ENCODE measurements at places on chromosomes 13 and 19.
A peak's percentile ranks its signal among the peaks of the same experiment; 100 is the strongest.

- peak; percentile 73 for DNase-seq
Measured at GRCh38 chr13:20570517-20570916, 3.6 kb downstream of the IFT88 start.

GRCh38 chr19:5480427-5480836 lies 25.2 kb downstream of the ZNRF4 start:
- no peak for DNase-seq

GRCh38 chr19:32676895-32677359 lies 1.3 kb downstream of the RGS9BP start:
- DNase-seq = no peak

GRCh38 chr19:12788682-12789097 lies 2.6 kb upstream of the JUNB start:
- peak; percentile 77 for DNase-seq

GRCh38 chr13:89455741-89456140 lies 1784.6 kb downstream of the SLITRK5 start:
- no peak for DNase-seq

DNA sequence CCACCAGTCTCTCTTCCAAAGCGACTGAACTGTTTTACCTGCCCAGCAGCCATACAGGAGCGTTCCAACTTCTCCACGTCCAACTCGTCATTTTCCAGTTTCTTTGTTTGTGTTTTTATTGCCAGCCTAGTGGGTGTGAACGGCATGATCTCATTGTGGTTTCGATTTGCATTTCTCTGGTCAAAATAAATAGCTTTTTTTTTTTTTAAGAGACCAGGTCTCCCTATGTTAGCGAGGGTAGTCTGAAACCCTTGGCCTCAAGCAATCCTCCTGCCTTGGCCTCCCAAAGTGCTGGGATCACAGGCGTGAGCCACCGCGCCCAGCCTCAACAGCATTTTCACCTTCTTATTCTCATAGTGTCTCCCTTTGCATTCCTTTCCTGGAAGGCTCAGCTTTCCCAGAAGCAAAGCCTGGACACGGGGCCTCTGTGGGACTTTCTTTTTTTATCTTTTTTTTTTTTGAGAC lies 4.2 kb upstream of the JSRP1 start:
- no peak for DNase-seq

- DNase-seq = no peak
Measured at GRCh38 chr13:48648446-48648845, 5.3 kb upstream of the CYSLTR2 start.

GRCh38 chr13:109163037-109163379 lies 533.6 kb downstream of the MYO16 start:
- DNase-seq = no peak

GRCh38 chr19:50967929-50968715 lies 1.3 kb downstream of the KLK6 start:
- no peak for DNase-seq

DNA sequence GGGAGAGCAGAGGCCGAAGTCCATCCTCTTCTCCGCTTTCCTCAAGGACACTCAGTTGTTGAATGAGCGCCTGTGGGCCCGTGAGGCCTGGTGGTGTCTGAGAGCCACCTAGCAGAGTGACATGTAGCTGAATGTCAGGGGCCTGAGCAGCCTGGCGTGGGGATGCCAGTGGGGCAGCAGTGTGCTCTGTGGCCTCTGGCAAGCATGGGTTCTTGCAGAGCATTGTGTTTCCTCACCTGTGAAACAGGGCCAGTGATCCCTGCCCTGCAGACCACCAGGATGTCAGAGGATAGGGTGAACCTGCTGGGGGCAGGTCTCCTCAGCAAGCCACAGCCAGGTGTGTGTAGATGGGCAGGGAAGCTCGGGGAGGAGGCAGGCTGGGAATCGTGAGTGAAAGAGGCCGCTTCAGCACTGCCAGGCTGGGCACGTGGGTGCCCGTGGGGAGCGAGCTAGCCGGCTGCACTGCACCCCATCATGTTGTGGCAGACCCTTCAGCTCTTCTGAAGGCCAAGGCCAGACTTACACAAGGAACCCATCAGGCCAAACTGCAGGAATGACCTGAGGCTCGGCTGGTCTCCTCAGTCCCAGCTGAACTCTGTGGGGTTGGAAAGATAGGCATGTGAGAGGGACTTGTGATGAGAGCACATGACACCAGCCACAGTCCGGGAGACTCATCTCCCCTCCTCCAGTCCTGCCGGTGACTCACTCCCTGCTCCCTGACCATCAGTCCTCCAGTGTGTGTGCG lies 5.0 kb downstream of the PPP1R37 start:
- DNase-seq = peak; percentile 87

DNA sequence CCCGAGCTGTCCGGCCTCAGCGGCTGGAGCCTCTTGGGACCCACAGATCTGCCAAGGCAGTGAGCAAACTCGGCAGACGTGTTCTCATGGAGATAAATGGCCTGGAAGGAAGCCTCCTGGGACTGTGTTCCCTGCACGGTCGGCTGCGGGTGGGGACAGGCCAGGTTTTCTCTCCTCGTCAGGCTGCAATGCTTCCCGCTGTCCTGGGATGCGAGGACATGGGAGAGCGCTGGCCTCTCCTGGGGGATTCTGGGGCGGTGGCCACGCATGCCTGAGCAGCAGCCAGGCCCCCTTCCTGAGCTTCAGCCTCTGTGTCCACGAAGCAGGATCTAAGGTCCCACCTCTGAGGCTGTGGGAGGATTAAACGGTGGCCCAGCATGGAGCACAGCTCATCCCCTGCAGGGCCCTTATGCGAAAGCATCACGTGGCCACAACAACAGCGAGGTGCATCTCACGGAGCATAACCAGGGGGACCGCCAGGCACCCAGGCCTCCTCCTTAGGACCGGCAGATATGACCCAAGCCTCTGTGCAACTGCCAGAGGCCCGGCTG lies 21.2 kb upstream of the C13orf46 start:
- no peak for DNase-seq

DNA sequence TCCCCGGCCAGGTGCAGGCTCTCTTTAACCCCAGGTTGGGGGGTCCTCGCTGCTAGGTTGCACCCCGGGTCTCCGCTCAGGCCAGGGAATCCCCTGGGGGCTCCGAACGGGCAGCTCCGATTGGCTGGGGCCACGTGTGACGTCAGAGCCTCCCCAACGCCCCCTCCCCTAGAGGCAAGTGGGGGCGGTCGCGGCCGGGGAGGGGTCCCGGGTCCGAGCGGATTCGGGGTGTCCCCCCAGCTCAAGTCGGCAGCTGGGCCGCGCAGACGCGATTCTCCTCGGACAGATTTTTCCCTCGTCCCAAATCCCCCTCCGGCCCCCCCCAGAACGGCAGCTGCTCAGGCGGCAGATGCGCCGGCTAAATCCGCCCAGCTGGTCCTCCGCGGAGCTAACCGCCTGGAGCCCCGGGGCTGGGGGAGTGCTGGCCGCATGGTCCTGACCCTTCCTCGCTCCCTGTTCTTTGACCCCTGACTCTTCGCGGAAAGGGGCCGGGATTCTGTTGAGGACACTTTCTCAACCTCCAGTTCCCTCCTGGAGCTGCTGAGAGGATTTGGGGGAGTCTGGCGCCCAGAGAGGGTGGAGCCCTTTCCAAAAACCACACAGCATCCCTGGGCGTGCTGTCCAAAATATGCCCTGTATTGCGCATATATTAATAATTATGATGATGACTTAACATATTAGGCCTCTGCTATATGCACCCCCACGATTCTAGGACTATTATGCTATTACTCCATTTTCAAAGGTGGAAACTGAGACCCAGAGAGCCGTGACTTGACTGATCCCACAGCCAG lies 25.4 kb upstream of the SEMA6B start:
- DNase-seq = no peak

DNA sequence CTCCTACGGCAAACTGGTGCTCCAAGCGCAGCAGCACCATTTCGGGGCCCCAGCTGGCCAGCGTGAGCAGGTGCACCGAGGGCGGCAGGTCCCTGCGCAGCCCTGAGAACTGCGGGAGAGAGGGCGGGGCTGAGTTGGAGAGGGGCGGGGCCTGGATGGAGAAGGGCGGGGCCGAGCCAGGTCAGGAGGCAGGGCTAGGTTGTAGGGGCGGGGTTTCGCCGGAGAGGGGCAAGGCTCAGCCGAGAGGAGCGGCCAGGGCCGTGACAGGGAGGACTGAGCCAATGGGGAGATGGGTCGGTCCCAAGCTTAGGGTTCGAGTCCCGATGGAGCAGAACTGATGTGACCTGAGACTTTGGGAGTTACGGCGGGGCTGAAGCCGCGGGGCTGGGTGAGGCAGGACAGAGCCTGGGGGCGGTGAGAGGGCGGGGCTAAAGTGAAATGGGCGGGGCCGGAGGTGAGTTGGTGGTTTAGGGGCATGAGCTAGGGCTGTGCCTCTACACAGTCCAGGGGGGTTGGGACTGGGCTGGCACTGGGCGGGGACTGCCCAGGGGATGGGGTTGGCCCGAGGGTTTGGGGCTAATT lies 19.0 kb downstream of the MAN2B1 start:
- peak; percentile 24 for DNase-seq

DNA sequence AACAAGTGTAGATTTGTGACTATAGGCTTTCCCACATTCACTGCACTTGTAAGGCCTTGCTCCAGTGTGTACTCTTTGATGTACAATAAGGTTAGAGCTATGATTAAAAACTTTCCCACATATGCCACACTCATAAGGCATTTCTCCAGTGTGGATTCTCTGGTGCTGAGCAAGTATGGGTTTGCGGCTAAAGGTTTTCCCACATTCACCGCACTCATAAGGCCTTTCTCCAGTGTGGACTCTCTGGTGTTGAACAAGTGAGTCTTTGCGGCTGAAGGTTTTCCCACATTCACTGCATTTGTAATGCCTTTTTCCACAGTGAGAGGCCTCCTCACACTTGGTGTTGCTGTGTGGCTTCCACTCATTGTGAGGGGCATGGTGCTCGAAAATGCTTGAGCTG lies 3.7 kb downstream of the ZNF772 start:
- DNase-seq = peak; percentile 11

- no peak for DNase-seq
Measured at GRCh38 chr19:8397271-8397670, 7.1 kb downstream of the RAB11B start.

- DNase-seq = peak; percentile 3
Measured at GRCh38 chr13:67366533-67366932, 136.4 kb upstream of the PCDH9 start.

DNA sequence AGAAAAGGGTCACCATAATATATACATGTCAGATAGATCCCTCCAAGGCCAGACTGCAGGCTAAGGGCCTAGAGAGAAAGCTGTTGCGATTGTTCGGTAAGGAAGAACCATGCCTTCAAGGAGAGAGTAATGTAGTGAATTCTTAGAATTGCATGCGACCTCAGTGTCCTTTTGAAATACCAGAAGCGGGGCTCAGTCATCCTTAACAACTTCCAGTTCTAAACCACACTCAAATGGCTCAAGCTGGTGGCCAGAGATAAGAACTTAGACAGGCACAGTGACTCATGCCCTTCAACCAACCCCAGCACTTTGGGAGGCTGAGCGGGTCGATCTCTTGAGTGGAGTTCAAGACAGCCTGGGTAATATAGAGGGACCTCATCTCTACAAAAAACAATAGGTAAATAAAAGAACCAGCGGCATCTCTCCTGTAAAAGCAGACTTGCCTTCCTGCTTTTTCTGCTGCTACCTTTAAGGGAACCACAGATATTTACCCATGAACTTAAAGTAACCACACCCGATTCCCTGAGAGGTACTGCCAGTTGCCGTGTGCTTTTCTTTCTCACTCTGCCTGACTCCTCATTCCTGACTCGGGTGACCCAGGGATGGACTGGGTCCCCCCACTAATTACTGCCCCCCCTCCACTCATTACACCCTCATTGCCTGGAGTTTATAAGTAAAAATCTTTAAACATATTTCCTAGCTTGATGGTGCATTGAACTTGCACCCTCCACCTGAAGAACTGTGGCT lies 15.4 kb upstream of the SIGLEC6 start:
- no peak for DNase-seq

DNA sequence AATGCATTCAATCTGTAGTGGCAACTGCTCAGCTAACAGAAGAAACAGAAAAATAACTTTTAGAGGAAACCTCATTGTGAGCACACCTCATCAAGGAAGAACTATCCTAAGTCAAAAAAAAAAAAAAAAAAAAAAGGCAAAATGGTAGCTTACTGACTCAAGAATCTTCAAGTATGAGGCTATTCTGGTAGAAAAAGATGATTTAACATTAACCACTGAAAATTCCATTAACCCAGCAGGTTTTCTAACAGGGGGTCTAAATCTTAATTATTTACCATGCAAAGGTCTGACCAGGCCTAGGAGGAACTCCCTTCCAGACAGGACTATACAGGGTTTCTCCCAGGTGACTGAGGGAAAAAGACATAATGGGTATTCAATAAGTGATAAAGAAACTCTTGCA lies 28.4 kb upstream of the ZNF83 start:
- DNase-seq = no peak

DNA sequence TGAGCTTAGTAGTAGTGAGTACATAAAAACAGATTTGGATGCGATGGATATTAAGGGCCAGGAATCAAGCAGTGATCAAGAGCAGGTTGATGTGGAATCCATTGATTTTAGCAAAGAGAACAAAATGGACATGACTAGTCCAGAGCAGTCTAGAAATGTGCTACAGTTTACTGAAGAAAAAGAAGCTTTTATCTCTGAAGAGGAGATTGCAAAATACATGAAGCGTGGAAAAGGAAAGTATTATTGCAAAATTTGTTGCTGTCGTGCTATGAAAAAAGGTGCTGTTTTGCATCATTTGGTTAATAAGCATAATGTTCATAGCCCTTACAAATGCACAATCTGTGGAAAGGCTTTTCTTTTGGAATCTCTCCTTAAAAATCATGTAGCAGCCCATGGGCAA lies 11.4 kb downstream of the CHAMP1 start:
- DNase-seq = no peak

- peak; percentile 92 for DNase-seq
Measured at GRCh38 chr13:73273745-73274144, 214.9 kb downstream of the KLF5 start.

GRCh38 chr13:52785739-52786138 lies 46.1 kb upstream of the CNMD start:
- DNase-seq = no peak

DNA sequence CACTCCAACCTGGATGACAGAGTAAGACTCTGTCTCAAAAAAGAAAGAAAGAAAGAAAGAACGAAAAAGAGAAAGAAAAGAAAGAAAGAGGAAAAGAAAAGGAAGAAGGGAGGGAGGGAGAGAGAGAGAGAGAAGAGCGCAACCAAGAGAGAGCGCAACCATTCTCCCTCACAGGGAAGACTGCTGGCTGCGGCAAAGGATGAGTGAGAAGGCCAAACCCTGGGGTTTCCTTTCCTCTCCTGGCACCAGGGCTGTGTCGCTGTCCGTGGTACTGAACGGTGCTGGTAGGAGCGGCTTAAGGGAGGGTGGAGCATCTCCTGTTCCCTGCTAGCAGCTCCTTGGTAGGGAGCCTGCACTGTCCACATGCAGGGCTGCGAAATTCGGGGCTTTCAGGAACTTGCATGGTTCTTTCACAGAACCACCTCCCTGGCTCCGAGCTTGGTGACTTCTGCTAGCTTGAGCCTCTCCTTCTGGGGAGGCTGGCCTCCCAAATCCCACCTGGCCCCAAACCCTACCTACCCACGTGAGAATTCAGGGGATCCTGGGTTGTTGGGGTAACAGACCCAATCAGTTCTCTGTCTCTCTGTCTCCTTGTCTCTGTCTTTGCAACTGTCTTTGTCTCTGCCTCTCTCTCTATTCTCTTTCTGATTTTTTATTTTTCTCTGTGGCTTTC lies 51.1 kb upstream of the ZNRF4 start:
- peak; percentile 84 for DNase-seq

- DNase-seq = no peak
Measured at GRCh38 chr13:112124141-112124540, 57.2 kb downstream of the SOX1 start.

GRCh38 chr13:49908637-49909036 lies 27.5 kb downstream of the SPRYD7 start:
- no peak for DNase-seq
